ENCODE measurements at places on chromosomes 3 and 15. TPM values are rescaled to one million over a fixed set of nuclear protein-coding genes. Genes with fewer than 3 reads are reported as not detected.
A peak's percentile ranks its signal among the peaks of the same experiment; 100 is the strongest.

The HHATL gene
- 257 TPM for total RNA-seq

The KCNMB2 gene
- total RNA-seq, result not detected

DNA sequence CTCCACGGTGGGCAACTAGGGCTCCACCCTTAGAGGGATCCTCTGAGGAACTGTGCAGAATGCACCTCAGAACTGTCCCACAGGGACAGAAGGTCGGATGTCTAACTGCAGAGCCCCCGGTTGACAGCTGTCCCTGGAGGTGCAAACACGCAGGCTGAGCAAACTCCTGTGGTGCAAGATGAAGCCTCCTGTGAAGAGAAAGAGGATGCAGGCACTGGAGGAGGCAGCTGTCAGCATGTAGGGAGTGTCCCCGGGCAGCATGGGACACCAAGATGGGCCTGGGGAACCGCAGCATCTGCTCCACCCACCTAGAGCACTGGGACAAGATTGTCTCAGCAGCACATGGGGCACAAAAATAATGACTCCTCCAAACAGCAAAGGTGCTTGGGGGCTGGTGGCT is 258.9 kb downstream of the ABHD5 start:
- H3K27ac ChIP-seq, result no peak overlapping the region
- no peak overlapping the region for H3K4me3 ChIP-seq
- no peak for DNase-seq
- H3K27me3 ChIP-seq, result no peaks in the 10 kb centered on the region

- H3K27me3 ChIP-seq, result no peaks in the 10 kb centered on the region
- H3K27ac ChIP-seq, result no peak overlapping the region
- DNase-seq, result no peak
- no peaks in the 10 kb centered on the region for H3K36me3 ChIP-seq
- H3K4me3 ChIP-seq, result no peak overlapping the region
Observed at GRCh38 chr3:116566478-116566960, 121.2 kb upstream of the LSAMP start.

GRCh38 chr3:10955711-10956453 is 36.7 kb upstream of the SLC6A1 start:
- H3K4me1 ChIP-seq, result peaks cover 33% of the 10 kb centered on the region
- DNase-seq, result peak; percentile 69
- H3K4me3 ChIP-seq, result no peak overlapping the region
- H3K36me3 ChIP-seq, result no peaks in the 10 kb centered on the region
- H3K27ac ChIP-seq, result peak overlapping the region; percentile 58
- no peaks in the 10 kb centered on the region for H3K27me3 ChIP-seq

GRCh38 chr3:134432236-134432635 is 53.5 kb downstream of the ANAPC13 start:
- H3K4me3 ChIP-seq, result no peak overlapping the region
- H3K27me3 ChIP-seq, result no peaks in the 10 kb centered on the region
- no peaks in the 10 kb centered on the region for H3K36me3 ChIP-seq

DNA sequence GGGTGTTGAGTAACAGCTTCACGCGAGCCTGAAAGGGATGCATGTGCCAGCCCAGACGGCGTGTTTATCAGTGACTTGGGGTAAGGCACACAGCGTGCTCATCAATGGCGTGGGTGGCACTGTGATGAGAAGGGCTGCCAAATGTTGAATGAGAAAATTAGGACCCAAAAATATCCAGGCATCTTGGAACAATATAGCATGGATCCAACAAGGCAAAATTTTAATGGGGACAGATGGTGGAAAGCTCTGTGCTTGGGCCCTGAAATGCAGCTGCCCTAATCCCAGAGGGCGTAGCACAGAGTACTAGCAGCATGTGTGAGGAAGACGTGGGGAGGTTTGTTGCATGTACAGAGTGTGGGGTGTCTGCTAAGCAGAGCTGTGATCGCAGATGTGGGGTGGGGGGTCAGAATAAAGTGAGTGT is 48.9 kb downstream of the SSUH2 start:
- peaks cover 79% of the 10 kb centered on the region for H3K4me1 ChIP-seq
- peak; percentile 21 for DNase-seq
- no peaks in the 10 kb centered on the region for H3K36me3 ChIP-seq
- no peaks in the 10 kb centered on the region for H3K27me3 ChIP-seq

- H3K27ac ChIP-seq, result peak overlapping the region; percentile 93
- H3K4me1 ChIP-seq, result peaks cover 17% of the 10 kb centered on the region
- peaks cover 4% of the 10 kb centered on the region for H3K36me3 ChIP-seq
- DNase-seq, result no peak
Observed at GRCh38 chr3:11845651-11846050, 1.0 kb downstream of the TAMM41 start.

- H3K27ac ChIP-seq, result no peak overlapping the region
- no peaks in the 10 kb centered on the region for H3K4me1 ChIP-seq
- H3K4me3 ChIP-seq, result no peak overlapping the region
- no peak for DNase-seq
- H3K27me3 ChIP-seq, result no peaks in the 10 kb centered on the region
Observed at GRCh38 chr3:173403376-173403775, 5.8 kb downstream of the NLGN1 start.

GRCh38 chr15:26178640-26179220 is 315.6 kb upstream of the ATP10A start:
- no peaks in the 10 kb centered on the region for H3K36me3 ChIP-seq
- no peak overlapping the region for H3K4me3 ChIP-seq
- DNase-seq, result no peak

- peaks cover 33% of the 10 kb centered on the region for H3K4me1 ChIP-seq
- no peak overlapping the region for H3K4me3 ChIP-seq
- H3K36me3 ChIP-seq, result peaks cover 13% of the 10 kb centered on the region
- H3K27ac ChIP-seq, result no peak overlapping the region
Observed at GRCh38 chr3:37026851-37027250, 33.5 kb downstream of the MLH1 start.

DNA sequence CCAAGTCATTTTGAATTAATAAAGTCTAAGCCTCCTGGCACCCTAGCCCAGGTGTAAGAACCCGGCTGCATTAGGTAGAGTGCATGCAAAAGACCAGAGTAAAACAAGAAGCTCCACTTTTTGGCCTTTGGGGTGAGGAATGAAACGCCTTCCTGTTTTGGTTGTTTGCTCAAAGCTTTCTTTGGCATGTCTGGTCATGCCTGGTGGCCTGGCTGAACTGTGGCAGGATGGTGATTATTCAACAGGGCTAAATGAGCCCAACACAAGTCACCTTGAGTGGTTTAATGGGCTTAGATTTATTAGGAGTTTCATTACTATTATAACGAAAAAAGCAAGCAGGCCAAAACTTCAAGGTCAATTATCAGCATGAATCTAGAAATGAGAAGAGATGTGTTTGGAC is 40.9 kb upstream of the LDHAL6B start:
- no peak overlapping the region for H3K4me3 ChIP-seq
- DNase-seq, result no peak
- H3K27ac ChIP-seq, result no peak overlapping the region
- H3K4me1 ChIP-seq, result no peaks in the 10 kb centered on the region

GRCh38 chr3:171809861-171810628 is at the start of gene PLD1:
TSS of gene PLD1 (minus strand) at chr3:171810483. CDS start at chr3:171738051, 72,432 bp downstream.
- peaks cover 10% of the 10 kb centered on the region for H3K4me1 ChIP-seq
- peak; percentile 89 for DNase-seq
- no peaks in the 10 kb centered on the region for H3K27me3 ChIP-seq
- peak within 1 kb of the TSS; percentile 70 for H3K27ac ChIP-seq

DNA sequence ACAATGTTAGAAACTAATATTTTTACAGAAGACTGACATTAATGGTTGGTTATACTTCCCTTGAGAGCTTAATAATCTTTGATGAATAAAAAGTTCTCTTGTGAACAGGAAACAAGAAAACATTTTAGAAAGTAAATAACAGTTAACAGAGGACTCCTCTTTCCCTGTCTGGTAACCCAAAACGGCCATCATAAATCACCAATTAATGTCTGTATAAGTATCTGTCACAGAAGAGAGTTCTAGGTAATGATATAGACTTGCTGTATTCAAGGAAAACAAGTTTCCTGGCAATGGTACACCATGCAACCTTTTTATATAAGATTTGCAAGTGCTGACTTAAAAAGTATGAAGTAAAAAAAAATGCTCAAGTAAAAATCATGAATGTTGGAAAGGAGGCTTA is 426.7 kb downstream of the SOX2 start:
- H3K27ac ChIP-seq, result no peak overlapping the region
- no peak overlapping the region for H3K4me3 ChIP-seq
- H3K4me1 ChIP-seq, result no peaks in the 10 kb centered on the region

GRCh38 chr3:68759526-68760035 is 172.8 kb downstream of the TAFA4 start:
- no peaks in the 10 kb centered on the region for H3K36me3 ChIP-seq
- no peaks in the 10 kb centered on the region for H3K27me3 ChIP-seq
- H3K4me1 ChIP-seq, result no peaks in the 10 kb centered on the region
- H3K27ac ChIP-seq, result no peak overlapping the region
- no peak for DNase-seq

GRCh38 chr15:53811530-53811929 is 52.1 kb upstream of the WDR72 start:
- no peak for DNase-seq
- H3K4me1 ChIP-seq, result no peaks in the 10 kb centered on the region
- H3K4me3 ChIP-seq, result no peak overlapping the region
- no peaks in the 10 kb centered on the region for H3K36me3 ChIP-seq

DNA sequence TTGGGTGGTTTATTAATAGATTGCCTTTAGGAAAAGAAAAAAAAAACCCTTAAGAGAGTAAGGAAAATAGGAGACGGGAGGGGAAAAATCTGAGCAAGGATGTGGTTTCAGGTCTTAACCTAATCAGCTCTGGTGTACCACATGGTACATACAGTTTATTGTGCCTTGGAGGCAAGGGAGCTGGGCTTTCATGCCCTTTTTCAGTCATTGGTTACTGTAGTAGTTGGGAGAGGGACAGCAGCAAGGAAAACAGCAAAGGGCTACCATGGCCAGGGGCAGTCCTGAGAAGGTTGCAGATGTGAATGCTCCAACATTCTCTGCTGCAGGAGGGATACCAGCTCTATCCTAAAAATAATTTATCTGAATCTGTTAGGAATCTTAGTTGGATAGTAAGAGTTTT is 5.9 kb downstream of the CMC1 start:
- H3K4me1 ChIP-seq, result peaks cover 13% of the 10 kb centered on the region
- DNase-seq, result no peak
- H3K27me3 ChIP-seq, result no peaks in the 10 kb centered on the region
- no peak overlapping the region for H3K4me3 ChIP-seq
- no peak overlapping the region for H3K27ac ChIP-seq

DNA sequence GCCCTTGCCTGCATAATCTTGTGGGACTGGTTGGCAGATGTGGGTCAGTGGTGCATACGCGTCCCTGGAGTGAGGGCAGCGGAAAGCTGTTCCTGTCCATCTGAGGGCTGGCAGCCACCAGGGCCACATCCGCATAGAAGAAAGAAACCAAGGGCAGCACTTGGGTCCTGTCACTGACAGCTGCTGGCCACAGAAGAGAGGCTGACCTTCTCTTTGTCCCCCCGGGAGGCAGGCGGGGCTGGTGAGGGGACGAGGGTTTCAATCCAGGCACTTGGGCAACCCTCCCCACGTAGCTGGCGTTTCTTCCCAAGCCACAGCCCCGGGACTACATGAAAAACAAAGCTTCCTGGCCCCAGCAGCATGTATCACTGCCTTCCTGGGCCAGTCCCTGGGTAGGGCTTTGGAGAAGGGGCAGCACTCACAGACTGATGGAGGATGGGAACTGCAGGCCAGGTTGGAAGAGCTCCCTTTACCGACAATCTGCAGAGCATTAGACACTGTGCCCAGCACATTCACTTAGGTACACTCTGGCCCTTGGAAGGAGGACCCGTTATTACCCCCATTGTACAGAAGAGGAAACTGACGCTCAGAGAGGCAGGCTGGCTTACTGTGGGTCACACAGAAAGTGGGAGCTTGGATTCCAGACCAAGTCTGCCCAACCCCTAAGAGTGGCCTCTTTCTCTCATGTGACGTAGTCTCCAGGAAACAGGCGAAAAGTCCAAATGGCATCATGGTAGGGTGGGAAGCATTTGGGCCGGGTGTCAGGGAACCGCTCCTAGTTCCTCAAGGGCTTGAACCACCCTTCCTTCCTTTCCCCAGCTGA is 78.8 kb upstream of the SLC6A6 start:
- H3K4me3 ChIP-seq, result no peak overlapping the region
- no peaks in the 10 kb centered on the region for H3K27me3 ChIP-seq
- H3K36me3 ChIP-seq, result no peaks in the 10 kb centered on the region
- H3K27ac ChIP-seq, result peak overlapping the region; percentile 97
- peak; percentile 85 for DNase-seq

- no peaks in the 10 kb centered on the region for H3K36me3 ChIP-seq
- H3K27me3 ChIP-seq, result no peaks in the 10 kb centered on the region
- H3K4me3 ChIP-seq, result no peak overlapping the region
- no peak overlapping the region for H3K27ac ChIP-seq
- no peaks in the 10 kb centered on the region for H3K4me1 ChIP-seq
Observed at GRCh38 chr3:154025007-154025406, 96.2 kb upstream of the ARHGEF26 start.

DNA sequence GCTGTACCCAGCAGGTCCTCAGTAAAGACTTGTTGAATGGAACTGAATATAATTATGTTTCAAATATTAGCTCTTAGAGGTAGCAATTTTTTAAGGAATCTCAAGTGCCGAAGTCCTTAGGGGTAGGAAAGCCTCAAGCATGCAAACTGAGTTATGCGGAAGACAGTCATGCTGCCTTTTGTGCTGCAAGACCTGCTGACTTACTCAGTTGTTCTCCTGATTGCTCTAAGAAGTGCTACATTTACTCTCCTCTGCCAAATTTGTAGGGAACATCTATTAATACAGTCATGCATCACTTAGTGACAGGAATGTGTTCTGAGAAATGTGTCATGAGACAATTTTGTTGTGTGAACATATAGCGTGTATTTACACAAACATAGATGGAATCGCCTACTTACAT is 325.6 kb upstream of the AZI2 start:
- no peak for DNase-seq
- H3K4me3 ChIP-seq, result no peak overlapping the region
- peaks cover 17% of the 10 kb centered on the region for H3K4me1 ChIP-seq
- no peaks in the 10 kb centered on the region for H3K36me3 ChIP-seq
- H3K27ac ChIP-seq, result no peak overlapping the region

DNA sequence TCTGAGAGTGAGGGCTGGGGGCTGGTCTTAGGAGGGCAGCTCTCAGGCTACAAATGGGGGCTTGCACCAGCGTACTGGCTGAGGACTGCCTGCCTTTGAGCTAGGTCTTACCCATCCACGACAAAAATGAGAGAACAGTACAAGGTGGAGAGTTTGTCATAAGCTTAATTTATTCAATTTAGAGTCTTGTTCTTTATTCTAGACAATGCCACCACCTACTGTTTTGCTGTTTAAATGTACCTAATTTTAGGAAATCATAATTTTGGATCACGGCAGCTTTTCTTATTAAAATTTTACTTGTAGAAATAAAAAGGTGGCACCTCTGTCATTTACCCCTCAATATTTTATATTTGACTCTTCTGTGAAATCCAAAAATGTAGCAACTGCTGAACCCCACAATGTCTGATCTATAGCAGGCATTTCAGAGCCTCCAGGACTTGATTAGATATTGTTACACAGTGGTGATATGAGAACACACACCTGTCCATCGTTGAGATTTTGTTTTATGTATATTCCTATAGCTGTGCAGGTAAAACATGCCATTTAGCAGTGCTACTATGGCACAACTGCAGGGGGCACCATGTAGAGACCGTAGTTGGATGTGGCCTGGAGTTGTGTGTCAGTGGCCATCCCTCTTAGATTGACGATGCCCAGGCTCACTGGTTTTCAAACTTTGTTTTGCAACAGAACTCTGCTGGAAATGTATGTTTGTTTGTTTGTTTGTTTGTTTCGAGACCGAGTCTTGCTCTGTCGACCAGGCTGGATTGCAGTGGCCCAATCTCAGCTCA is 88.6 kb downstream of the SLCO3A1 start:
- no peaks in the 10 kb centered on the region for H3K27me3 ChIP-seq
- H3K27ac ChIP-seq, result no peak overlapping the region
- DNase-seq, result no peak
- H3K36me3 ChIP-seq, result no peaks in the 10 kb centered on the region
- H3K4me1 ChIP-seq, result peaks cover 45% of the 10 kb centered on the region
- no peak overlapping the region for H3K4me3 ChIP-seq
